ENCODE measurements at places on chromosomes 6 and 20.

DNA sequence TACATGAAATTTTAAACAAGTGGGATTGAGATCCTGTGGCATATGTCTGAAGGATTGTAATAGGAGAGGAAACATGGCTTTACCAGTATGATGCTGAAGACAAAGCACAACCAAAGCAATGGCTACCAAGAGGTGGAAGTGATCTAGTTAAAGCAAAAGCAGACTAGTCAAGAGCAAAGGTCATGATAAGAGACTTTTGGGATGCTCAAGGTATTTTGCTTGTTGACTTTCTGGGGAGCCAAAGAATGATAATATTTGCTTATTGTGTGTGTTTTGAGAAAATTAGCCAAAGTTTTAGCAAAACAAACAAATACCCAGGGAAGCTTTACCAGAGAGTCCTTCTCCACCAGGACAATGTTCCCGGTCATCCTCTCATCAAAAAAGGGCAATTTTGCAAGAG, 20.3 kb downstream of the SLC16A10 start:
- no peak for DNase-seq
- peaks cover 4% of the 10 kb centered on the region for H3K27me3 ChIP-seq
- H3K4me3 ChIP-seq, result no peak overlapping the region
- no peaks in the 10 kb centered on the region for H3K4me1 ChIP-seq

GRCh38 chr20:1002682-1003561, 811 bp upstream of the RSPO4 start:
- H3K36me3 ChIP-seq, result no peaks in the 10 kb centered on the region
- no peak overlapping the region for H3K27ac ChIP-seq
- DNase-seq, result peak; percentile 6
- H3K4me1 ChIP-seq, result no peaks in the 10 kb centered on the region
- 0 out of 2 replicates have a peak, but pooled peaks cover 7% of the 10 kb centered on the region for H3K27me3 ChIP-seq
- H3K4me3 ChIP-seq, result peak overlapping the region; percentile 36

- H3K27me3 ChIP-seq, result no peaks in the 10 kb centered on the region
- peaks cover 6% of the 10 kb centered on the region for H3K36me3 ChIP-seq
- no peak overlapping the region for H3K27ac ChIP-seq
- no peak for DNase-seq
- H3K4me1 ChIP-seq, result no peaks in the 10 kb centered on the region
- no peak overlapping the region for H3K4me3 ChIP-seq
Measured at GRCh38 chr6:166335378-166336302, 6.7 kb downstream of the SFT2D1 start.

DNA sequence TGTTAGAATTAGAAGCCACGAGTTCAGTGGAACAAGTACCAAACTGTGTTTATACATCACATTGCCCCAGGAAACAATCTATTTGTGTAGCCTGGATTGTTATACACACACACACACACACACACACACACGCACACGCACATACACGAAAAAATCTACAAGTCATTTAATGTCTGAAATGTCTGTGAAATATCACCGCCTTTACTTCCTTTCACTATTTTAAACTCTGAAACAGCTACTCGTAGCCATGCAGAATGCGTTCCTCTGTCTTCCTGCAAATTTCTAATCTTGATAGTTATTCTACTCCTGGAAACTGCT, 84.4 kb upstream of the SCAF8 start:
- no peaks in the 10 kb centered on the region for H3K36me3 ChIP-seq
- DNase-seq, result no peak
- peaks cover 8% of the 10 kb centered on the region for H3K27me3 ChIP-seq
- H3K27ac ChIP-seq, result no peak overlapping the region

GRCh38 chr6:39102821-39103136, 12.2 kb downstream of the SAYSD1 start:
- no peaks in the 10 kb centered on the region for H3K27me3 ChIP-seq
- H3K4me3 ChIP-seq, result no peak overlapping the region
- no peak overlapping the region for H3K27ac ChIP-seq

Data from GM23248 (cell line).